ENCODE measurements at places on chromosomes 1 and 21.

GRCh38 chr1:171426645-171427044 is 58.7 kb upstream of the PRRC2C start:
- no peak for DNase-seq

- no peak for DNase-seq
Observed at GRCh38 chr1:933603-933940, 9.8 kb downstream of the SAMD11 start.

DNA sequence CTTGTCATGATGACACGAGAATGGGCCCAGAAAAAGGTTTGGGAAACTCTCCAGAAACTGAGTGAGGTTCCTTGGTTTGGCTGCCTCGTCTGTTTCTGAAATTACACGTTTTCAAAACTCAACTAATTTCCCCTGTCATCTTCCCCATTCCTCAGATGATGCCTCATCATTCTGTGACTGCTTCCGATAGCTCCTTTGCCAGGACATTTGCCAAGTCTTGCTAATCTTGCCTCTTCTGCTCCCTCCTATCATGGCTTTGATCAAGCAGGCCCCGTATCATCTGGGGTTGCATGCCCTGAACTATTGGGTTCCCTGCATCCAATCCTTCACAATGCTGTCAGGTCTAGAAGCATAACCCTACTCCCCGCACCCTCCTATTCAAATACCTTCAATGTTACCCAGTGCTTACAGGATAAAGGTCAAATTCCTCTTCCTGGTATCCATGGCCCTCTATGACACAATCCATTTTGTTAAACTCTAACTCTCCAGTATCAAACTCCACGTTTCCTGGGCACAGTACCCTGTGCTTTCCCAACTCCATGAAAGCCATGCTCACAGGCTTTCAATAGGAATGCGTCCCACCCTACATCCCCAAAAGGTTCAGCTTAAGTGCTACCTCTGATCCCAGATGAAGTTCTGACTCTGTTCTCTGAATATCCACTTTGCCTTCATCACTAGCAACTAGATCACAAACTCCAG is 22.2 kb upstream of the TMEM200B start:
- DNase-seq: no peak

- no peak for DNase-seq
Observed at GRCh38 chr21:35150562-35151226, 101.6 kb upstream of the RUNX1 start.

All from stimulated activated CD4-positive, alpha-beta T cell treated with anti-CD3 and anti-CD28 coated beads, Interleukin-15, amount 100 ng/mL, for 24 hours (primary cell).